Osteocyte (in vitro differentiated cells): ENCODE measurements at places on chromosomes 4 and X.

GRCh38 chrX:21996872-21997455, 35.2 kb upstream of the PHEX start:
- DNase-seq: no peak

GRCh38 chr4:80646061-80646460, 310.5 kb downstream of the CFAP299 start:
- no peak for DNase-seq

GRCh38 chrX:124203311-124203710, 129.1 kb upstream of the TEX13D start:
- DNase-seq: no peak

GRCh38 chrX:109926743-109927662, 75.9 kb upstream of the TMEM164 start:
- no peak for DNase-seq

DNA sequence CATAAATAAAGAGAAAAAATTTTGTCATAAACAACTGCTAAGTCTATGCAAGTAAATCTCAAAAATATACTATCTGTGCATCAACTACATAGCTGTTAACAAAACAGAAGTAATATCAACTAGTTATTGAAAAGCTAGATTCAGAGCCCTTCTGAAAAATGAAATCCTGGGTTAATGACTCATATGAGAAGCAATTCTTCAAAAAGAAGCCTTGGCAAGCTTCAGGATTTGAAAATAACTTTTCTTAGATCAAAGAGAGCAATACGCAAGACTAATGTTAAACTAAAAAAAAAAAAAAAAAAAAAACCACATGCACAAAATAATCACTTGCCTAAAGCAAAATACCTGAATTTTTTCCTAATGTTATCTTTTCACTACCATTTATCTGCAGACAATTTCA, 566.1 kb upstream of the BOD1L1 start:
- DNase-seq: no peak

- no peak for DNase-seq
These were observed 58.6 kb upstream of the DCTD start for GRCh38 chr4:182975806-182976205.

- DNase-seq: no peak
These were observed 2.0 kb downstream of the NYX start for GRCh38 chrX:41449131-41449530.

GRCh38 chr4:158857951-158858350, 89.1 kb downstream of the FNIP2 start:
- no peak for DNase-seq

DNA sequence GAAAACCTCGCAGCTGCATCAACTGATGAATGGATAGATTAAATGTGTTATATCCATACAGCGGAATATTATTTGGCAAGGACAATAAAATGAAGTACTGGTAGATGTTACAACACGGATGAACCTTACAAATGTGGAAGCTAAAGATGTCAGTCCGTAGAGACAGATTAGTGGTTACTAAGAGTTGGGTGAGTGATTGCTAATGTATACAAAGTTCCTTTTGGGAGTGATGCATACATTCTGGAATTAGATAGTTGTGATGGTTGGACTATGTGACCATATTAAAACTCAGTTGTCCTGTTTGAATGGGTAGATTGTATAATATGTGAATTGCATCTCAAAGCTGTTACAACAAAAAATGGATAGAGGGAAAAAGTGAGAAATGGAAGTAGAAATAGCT, 2.8 kb downstream of the FIP1L1 start:
- DNase-seq: no peak

DNA sequence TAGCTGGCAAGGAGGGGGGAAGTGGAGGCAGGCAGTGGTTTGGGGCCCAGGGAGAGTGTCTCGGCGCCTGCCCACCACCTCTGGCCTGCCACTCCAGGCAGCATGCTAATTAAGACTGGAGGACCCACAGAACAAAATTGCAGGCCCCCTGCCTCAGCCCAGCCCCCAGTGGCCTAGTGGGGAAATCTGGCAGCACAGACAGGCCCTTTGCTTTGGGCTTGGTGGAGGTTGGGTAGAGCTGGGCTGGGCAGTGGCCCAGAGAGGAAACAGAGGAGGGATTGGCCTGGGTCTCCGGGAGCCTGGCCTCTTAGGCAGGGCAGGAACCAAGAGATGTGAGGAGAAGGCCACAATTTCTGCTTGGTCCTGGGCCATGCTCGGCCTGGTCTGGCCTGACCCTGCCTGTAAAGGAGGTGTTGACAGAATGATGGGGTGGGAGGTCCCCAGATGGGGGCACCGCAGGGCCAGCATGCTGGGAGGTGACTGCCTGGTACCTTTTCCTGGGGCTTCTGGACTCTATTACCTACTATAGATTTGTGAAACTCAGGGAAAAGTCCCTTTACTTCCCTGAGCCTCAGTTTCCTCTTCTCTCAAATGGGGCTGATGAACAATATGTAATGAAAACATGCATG, 92.4 kb upstream of the PJA1 start:
- DNase-seq: no peak

DNA sequence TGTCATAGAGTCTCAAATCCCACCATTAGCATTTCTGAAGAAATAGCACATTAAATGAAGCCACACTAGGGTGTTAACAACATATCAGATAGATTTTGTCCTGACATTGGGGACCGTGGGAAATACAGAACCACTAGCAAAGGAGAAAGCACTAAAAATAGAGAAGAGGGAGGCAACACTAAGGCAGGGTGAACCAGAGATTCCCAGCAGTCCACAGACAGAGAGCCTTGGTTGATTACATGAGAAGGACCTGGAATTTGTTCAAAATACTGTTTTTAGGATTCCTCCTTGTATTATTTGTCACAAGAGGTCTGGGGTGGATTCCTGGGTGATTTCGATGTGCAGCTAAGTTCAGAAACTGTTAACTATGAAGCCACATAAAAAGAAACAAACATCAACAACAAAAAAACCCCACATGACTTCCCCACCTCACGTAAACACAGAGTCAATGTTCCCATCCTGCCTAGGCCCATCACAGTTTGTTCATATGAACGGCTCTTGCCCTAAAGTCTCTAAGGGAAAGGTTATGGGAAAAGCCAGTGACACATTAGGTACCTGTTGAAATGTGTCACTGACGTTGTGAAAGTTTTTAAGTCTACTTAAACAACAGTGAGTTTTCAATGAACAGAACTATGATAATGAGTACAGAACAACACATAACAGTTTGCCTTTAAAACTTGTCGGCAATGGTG, 23.6 kb upstream of the GRSF1 start:
- DNase-seq: no peak

- DNase-seq: no peak
These were observed 139.8 kb downstream of the BCOR start for GRCh38 chrX:39957816-39958566.

DNA sequence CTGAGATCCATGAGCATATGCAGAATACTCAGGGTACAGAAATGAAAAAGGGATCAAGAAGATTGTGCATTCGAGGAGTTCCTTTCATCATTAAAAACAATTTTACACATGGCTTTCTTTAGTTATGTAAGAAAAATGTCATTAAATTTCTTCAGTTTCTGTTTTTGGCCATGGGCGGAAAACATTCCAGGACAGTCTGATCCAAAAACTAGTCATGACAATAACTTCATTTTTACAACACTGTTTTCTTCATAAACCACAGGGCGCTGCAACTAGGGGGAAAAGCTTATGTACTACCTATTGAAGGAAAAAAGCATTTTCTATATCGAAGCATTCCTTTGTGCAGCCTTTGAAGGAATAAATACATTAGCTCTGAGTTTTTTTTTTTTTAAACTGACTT, 28.2 kb downstream of the IL13RA1 start:
- no peak for DNase-seq

GRCh38 chr4:97142410-97142809, 1000.9 kb downstream of the STPG2 start:
- DNase-seq: no peak

GRCh38 chr4:57148831-57149505, 38.8 kb upstream of the IGFBP7 start:
- no peak for DNase-seq

DNA sequence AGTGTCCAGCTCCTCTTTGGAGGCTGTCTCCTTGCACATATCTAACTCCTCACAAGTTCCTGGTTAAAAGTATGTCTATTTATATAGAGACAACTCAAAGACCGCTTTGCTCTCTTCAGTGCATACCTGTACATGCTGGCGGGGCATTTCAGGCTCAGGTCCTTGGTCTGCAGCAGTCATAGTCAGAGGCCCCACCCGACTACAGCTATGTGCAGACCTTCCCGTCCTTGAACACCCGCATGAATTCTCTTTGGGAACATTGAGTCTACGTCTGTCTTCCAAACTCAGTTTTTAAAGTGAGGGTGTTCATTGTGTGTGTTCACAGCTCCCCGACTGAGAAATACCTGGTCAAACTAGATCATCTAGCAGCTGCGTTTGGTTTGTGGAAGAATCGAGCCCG, 4.2 kb downstream of the BCOR start:
- DNase-seq: no peak

DNA sequence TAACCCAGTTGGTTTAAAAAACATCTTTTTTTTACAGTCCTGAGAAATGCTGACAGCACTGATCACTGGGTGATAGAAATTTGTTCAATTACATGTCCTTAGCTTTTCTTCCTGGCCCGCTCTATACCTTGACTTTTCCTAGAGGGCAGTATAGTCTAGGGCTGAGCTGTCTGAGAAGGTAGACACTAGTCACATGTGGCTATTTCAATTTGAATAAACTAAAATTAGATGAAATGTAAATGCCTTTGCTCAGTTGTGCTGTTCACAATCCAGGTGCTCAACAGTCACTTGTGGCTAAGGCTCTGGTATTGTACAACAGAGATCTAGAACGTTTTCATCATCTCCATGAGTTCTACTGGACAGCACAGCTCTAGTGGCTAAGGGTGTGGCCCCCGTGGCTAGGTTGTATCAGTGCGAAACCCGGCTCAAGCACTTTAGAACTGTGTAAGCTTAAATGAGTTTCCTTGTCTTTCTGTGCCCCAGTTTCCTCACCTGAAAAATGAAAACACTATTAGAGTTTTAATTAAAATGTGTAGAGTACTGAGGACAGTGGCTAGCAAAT, 111.6 kb upstream of the WDR17 start:
- no peak for DNase-seq

- DNase-seq: no peak
These were observed 89.8 kb upstream of the GPRIN3 start for GRCh38 chr4:89397441-89397840.

DNA sequence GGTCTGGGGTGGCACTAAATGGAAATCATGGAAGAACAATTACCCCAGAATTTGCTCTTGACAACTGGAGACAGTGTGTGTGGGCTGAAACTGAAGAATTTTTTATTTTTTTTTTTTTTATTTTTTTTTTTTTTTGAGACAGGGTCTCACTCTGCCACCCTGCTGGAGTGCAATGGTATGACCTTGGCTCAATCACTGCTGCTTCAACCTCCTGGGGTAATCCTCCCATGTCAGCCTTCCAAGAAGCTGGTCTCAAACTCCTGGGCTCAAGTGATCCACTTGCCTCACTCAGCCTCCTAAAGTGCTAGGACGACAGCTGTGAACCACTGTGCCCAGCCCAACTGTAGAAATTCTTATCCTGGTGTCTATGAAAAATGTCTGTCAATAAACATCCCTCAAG, 127.9 kb upstream of the MAP3K15 start:
- no peak for DNase-seq

- DNase-seq: no peak
These were observed 28.4 kb downstream of the NAA11 start for GRCh38 chr4:79297479-79297878.

- DNase-seq: no peak
These were observed 46.4 kb downstream of the ASMT start for GRCh38 chrX:1661048-1661921.

DNA sequence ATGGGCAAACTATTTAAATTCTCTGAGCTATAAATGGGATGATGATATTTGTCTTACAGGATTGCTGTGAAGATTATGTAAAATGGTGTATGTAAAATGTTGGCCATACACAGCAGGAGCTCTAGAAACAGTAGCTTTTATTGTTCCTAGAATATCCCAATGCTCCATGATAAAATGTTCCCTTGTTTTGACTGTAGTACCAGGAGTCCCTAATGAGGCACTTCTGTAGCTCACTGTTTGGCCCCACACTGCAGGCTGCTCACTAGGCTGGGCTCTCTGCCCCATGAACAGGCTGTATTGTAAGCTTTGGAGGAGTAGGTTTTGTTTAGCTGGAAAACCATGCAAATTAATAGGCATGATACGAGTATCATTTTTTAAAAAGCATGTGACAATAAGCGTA, 3.3 kb upstream of the FGA start:
- DNase-seq: no peak

- DNase-seq: no peak
These were observed 23.3 kb downstream of the TBC1D14 start for GRCh38 chr4:6932918-6933317.

GRCh38 chr4:100649417-100649816, 131.6 kb upstream of the EMCN start:
- DNase-seq: no peak

- DNase-seq: no peak
These were observed 36.8 kb upstream of the TNIP3 start for GRCh38 chr4:121200795-121201472.

GRCh38 chrX:16885628-16886027, 15.5 kb upstream of the RBBP7 start:
- no peak for DNase-seq

DNA sequence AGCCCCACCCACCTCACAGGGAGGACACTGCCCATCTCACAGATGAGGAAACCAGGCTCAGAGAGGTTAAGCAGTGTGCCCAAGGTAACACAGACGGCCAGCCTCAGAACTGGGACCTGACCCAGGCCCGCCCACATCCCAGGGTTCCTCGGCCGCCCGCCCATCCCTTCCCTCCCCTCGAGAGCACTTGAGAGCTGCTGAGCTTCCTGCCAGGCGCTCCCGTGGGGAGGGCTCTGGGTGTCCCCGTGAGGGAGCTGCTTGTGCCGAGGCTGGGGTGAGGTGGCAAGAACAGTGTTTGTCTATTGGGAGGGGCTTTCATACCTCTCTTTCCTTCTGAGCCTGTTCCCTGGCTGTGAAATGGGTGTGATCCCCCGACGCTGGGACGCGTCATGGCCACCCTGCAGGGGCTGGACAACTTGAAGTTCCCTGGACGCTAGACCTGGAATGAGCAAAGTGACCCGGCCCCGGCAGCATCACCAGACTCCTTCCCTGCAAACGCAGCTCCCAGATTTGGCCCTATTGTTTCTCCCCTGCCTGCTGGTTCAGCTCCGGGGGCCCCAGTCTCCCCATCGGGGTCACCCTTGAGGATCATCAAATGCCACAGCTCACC, 204.9 kb downstream of the AFAP1 start:
- DNase-seq: no peak

DNA sequence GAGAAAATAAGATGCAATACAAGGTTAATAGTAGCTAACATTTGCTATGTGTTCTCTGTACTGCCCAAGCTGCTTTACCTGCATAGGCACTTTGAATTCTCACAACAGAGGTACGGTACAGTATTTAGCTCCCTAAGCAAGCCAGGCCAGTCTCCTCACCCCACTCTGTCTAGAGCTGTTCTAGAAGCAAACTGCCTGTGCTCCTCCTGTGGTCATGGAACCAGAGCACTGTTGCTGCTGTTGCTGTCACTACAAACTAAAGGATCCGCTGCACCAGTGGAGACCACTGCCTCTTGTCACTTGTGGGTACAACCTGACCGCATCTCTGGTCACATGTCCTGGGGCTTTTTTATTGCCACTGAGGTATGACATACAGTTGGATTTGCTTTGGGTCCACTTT, 19.6 kb downstream of the ZNF330 start:
- DNase-seq: no peak

- DNase-seq: no peak
These were observed 219.0 kb downstream of the TLL1 start for GRCh38 chr4:166091912-166092510.

- no peak for DNase-seq
These were observed 3.6 kb downstream of the ZXDB start for GRCh38 chrX:57595381-57595811.
